HepG2 (cell line): ENCODE measurements at places on chromosomes 3 and 15. TPM values are rescaled to one million over a fixed set of nuclear protein-coding genes. Genes with fewer than 3 reads are reported as not detected.

GRCh38 chr3:19220311-19220710, 72.0 kb downstream of the KCNH8 start:
- DNase-seq = no peak

The GOLGA6B gene
- total RNA-seq = not detected in 2 replicates

DNA sequence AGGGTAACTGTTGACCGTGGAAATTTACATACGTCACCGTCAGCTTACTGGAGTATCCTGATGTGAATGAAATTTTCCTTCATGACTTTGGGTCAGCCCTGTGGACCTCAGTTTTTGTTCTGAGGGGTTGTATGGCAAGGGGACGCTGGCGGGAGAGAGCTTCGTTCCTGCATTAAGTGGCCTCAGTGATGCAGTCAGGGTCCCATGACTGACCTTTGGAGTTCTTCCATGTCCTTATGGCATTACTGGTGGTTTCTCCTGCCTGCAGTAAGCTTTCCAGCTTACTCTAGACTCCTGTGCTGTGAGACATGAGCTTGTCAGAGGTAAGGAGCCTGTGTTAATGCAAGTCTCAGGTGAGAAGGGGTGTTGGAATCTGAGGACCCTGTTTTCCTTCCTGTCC, 1.8 kb downstream of the CD276 start:
- no peak for DNase-seq

The OR5K2 gene
- total RNA-seq = not detected in 2 replicates

DNA sequence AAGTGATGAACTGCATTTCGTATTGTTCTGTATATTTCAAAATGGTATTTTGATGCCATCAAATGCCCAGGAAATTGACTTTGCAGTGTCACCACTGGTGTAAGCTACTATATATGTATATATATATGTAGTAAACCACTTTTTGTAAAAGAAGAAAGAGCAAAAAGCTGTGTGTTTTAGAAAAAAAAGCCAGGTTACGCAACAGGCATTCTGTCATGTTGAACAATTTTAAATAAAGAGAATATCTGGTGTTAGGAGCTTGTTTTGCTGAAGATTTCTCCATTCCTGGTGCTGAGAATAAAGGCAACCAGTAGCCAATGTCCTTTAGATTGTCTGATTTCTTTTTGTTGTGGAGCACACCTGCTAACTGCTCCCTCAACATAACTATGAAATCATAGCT, 3.7 kb upstream of the ABHD10 start:
- DNase-seq = no peak

GRCh38 chr3:154775821-154776548, 304.1 kb upstream of the MME start:
- no peak for DNase-seq

The APOD gene
- total RNA-seq = not detected in 2 replicates

The GADL1 gene
- not detected in 2 replicates for total RNA-seq

GRCh38 chr15:29170521-29170920, 99.1 kb downstream of the NSMCE3 start:
- DNase-seq = no peak
